ENCODE measurements at places on chromosomes 13 and 19.
A peak's percentile ranks its signal among the peaks of the same experiment; 100 is the strongest.

GRCh38 chr13:79861731-79862130 lies 380.8 kb downstream of the NDFIP2 start:
- no peak for DNase-seq

GRCh38 chr13:35144166-35144890 lies 202.3 kb downstream of the NBEA start:
- peak; percentile 10 for DNase-seq

GRCh38 chr13:41458187-41458760 lies 924 bp downstream of the RGCC start:
- peak; percentile 75 for DNase-seq

GRCh38 chr13:91146601-91147000 lies 200.9 kb upstream of the MIR17HG start:
- no peak for DNase-seq

DNA sequence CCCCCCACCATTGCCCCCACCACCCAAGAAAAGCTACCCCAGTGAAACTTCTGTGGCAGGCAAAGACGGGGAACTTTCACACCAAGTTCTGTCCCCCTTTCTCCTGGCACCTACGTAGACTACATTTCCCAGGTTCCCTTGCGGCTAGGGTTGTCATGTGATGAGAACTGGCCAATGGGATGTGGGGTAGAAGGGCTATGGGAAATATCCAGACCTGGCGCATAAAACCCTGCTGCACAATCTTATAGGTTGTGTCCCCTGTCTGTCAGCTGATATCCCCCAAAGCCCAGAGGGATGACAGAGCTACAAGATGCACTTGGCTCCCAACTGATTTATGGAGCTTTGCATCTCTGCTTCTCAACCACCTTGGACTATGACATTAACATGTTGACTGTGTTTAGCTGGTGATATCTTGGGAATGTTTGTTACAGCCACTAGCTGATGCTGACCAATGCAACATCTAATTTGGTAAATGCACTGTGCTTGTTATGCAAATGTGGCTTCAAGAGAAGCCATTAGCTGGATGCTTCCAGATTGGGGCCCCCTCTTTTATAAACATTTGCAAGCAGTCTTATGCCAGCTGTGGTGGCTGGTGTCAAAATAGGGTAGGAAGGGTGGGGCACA lies 6.1 kb downstream of the SH2D3A start:
- peak; percentile 27 for DNase-seq

GRCh38 chr13:79529817-79530216 lies 48.9 kb downstream of the NDFIP2 start:
- no peak for DNase-seq

DNA sequence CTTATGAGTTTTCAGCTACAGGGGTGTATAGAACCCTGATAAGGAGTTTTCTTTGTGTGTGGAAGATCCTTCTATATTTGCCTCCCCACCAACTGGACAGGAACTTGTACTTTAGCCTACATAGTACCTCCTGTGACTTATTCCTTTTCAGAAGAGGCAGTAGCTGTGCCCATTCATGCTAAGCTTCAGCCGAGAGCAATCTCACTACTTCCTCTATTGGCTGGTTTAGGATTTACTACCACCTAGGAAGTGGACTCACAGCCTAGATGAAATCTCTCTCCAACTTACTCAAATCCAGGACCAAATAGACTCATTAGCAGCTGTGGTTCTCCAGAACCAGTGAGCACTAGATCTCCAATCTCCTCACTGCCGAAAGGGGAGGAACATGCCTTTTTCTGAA lies 2.3 kb upstream of the REX1BD start:
- peak; percentile 26 for DNase-seq

DNA sequence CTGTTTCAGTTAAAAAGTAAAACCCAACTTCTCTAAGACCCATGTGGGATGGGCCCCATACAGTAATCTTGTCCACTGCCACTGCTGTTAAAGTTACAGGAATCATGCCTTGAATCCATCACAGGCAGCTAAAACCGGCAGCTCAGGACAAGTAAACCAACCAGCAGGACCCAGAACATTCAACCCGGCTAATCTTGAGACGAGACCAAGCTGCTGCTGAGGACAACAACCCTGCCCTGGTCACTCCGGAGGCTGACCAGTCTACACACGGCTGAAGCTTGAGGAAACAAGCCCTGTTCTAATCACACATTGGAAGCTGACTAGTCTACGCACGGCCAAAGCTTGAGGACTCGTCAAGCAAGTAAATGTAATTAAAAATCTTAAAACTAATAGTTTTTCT lies 105.2 kb upstream of the ZNF492 start:
- no peak for DNase-seq

Measured in GM23248 (cell line).